Endodermal cell (in vitro differentiated cells): ENCODE measurements at places on chromosomes 1 and 21.

DNA sequence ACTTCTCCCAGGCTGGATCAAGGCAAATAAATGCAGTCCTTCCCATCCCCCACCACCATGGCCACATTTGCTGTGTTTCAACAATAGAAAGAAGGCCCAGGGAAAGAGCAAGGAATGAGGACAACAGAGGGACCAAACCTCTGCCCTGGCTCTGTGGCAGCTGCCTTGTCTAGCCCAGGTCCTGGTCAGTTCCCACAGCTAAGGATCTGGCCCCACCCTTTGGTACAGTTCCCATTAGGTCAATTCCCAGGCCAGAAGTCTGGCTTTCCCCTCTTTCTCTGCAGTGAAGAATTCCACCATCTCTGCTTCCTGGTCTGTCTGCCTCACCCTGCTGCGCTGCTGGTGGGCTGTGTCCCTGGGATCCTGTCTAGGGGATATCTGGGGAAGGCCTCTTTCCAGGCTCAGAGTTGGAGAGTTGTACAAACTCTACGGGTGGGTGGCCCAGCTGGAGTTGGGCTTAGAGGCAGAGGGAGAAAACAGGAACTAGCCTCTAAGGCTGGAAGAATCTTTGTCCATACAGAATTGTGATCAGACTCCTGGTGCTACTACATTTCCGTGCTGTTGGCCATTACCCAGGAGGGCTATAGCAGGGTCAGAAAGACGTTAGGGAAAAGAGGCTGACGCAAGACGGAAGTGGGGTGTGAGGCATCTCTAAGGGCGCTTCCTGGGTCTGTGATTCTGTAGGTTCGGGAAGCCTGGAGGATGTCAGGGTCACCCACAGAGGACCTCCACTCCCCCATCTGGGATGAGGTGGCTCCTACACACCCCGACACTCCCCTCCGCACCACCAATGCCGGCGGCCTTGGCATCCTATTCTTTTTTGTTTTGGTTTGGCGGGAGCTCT lies 953 bp upstream of the NDUFS2 start:
- H3K4me3 ChIP-seq: no peak overlapping the region
- H3K27me3 ChIP-seq: no peaks in the 10 kb centered on the region
- peaks cover 29% of the 10 kb centered on the region for H3K36me3 ChIP-seq
- DNase-seq: peak; percentile 63

- no peaks in the 10 kb centered on the region for H3K27me3 ChIP-seq
- H3K4me1 ChIP-seq: peaks cover 13% of the 10 kb centered on the region
- H3K4me3 ChIP-seq: no peak overlapping the region
- no peak overlapping the region for H3K27ac ChIP-seq
- no peaks in the 10 kb centered on the region for H3K36me3 ChIP-seq
Measured at GRCh38 chr1:8077602-8078001, 51.5 kb upstream of the ERRFI1 start.

GRCh38 chr1:73500154-73500553 lies 697.8 kb downstream of the LRRIQ3 start:
- no peak for DNase-seq
- H3K4me3 ChIP-seq: no peak overlapping the region
- no peaks in the 10 kb centered on the region for H3K4me1 ChIP-seq
- no peaks in the 10 kb centered on the region for H3K27me3 ChIP-seq
- H3K27ac ChIP-seq: no peak overlapping the region

GRCh38 chr1:116910379-116911187 lies 867 bp downstream of the PTGFRN start:
- H3K4me1 ChIP-seq: peaks cover 13% of the 10 kb centered on the region
- DNase-seq: peak; percentile 78
- H3K36me3 ChIP-seq: peaks cover 5% of the 10 kb centered on the region
- H3K27ac ChIP-seq: no peak overlapping the region

GRCh38 chr1:54112027-54112426 lies 40.8 kb downstream of the CDCP2 start:
- H3K4me1 ChIP-seq: peaks cover 5% of the 10 kb centered on the region
- H3K27me3 ChIP-seq: no peaks in the 10 kb centered on the region
- H3K27ac ChIP-seq: no peak overlapping the region
- no peaks in the 10 kb centered on the region for H3K36me3 ChIP-seq
- DNase-seq: no peak

DNA sequence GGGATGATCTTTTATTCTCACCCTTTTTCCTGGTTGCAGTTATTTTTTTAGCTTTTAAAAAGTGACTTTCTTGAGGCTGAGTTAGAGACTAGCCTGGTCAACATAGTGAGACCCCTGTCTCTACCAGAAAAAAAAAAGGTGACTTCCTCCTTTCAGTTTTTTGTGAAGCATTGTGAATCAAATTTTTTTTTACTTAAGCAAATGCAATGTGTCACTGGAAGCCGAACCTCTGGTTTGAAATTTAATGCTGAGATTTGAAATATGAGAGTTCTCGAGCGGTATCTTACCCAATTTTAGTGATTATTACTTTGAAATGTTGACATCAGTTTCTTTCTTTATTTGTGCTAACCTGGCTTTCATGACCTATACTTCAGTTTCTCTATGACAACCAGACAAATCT lies 3.6 kb downstream of the CAP1 start:
- DNase-seq: no peak
- H3K36me3 ChIP-seq: peaks cover 54% of the 10 kb centered on the region
- no peaks in the 10 kb centered on the region for H3K4me1 ChIP-seq
- H3K4me3 ChIP-seq: no peak overlapping the region
- no peaks in the 10 kb centered on the region for H3K27me3 ChIP-seq
